ENCODE measurements at places on chromosomes 2 and 18.

GRCh38 chr2:11692966-11693521 lies 23.0 kb upstream of the NTSR2 start:
- DNase-seq: no peak

- DNase-seq: no peak
Measured at GRCh38 chr2:127104881-127105655, 1.9 kb downstream of the BIN1 start.

DNA sequence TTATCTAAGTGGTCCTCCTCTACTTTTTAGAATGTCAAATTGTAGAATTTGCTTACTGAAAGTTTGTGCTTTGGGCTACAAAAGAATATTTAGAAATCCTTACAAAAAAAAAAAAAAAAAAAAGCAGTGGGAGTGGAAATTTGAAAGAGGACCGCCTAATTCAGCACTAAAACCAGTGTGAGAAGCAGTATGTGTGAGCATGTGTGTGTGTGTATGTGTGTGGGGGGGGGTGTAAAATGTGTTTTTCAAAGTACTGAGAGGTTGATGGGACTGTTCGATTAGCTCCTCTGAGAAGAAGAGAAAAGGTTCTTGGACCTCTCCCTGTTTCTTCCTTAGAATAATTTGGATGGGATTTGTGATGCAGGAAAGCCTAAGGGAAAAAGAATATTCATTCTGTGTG lies at the start of gene VIT:
Gene VIT (plus strand): TSS at position 175 of the 400 bp plus-strand sequence. CDS start 19,664 bp downstream, outside the sequence.
- DNase-seq: no peak

- DNase-seq: no peak
Measured at GRCh38 chr18:55319459-55320193, 268.4 kb downstream of the TCF4 start.

- no peak for DNase-seq
Measured at GRCh38 chr18:75297731-75298130, 87.1 kb downstream of the TSHZ1 start.

DNA sequence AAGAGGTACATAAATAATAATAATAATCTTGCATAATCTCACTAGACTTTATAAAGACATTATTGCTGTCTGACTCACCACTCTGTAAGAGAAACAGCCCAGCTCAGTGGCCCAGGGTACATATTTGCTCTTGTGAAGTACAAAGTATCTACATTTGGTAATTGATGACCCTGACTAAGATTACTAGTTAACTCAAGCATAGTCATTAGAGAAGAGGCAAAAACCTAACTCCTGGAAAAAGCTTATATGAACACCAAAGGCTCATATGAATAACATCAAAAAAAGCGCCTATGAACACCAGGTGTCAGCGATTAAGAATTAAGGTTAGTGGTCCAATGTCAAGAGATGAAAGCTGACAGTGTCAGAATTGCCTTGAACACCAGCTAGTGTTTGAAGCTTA lies 38.4 kb downstream of the RAD51AP2 start:
- peak; percentile 44 for DNase-seq

DNA sequence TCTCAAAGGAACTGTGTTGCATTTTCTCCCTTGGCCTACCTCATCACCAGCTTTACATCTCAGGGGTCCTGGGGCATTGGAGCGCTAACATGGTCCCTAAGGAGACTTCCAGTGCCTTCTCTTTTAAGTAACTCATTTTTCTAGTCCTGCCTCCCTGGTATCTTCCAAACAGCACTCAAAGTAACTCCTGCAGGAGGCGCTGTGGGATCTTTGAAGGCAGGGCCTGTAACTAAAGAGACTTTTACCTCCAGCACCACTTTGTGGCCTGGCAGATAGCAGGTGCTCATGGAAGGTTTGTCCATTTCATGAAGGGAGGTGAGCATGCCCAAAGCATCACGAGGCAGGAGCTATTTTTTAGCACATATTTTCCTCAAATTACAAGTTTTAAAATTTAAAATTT lies 411.0 kb upstream of the GYPC start:
- DNase-seq: no peak

DNA sequence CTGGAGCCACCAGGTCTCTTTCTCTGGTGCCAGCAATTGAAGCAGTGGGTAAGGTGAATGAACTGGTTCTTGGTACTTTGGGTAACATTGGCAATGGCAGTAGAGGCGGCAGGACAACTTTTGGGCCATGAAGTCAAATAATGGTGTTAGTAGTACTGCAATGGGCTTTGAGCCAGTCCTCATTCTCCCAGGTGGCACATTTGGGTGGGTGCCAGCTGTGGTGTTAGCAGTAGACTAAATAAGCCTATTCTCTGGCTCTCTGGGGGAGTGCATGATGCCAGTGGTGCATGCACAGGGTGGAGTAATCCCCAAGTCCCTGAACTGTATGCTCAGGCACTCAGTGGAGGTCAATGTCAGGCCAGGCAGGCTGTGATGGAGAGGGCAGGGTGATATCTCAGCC lies 120.2 kb upstream of the LRRTM4 start:
- DNase-seq: no peak

All from skeletal muscle cell (primary cell).